CD4-positive, alpha-beta T cell treated with Interleukin-1 beta for 1 hour (primary cell): ENCODE measurements at places on chromosomes 4 and X.

GRCh38 chr4:62359441-62360155, 1159.5 kb downstream of the ADGRL3 start:
- no peak for DNase-seq

DNA sequence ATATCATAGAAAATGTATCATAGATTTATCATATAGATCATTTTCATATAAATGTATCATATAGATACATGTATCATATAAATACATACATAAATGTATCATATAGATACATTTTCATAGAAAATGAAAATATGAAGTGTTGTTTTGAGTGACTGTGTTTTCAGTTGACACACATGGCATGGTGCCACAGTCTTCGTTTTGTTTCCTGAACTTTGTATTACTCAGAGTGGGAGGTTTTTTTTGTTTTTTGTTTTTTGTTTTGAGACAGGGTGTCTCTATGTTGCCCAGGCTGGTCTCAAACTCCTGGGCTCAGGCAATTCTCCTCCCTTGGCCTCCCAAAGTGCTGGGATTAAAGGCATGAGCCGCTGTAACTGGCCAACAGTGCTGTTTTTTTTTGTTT, 3.9 kb downstream of the RBM10 start:
- DNase-seq: no peak

- DNase-seq: no peak
Observed at GRCh38 chr4:85573270-85573669, 98.3 kb downstream of the ARHGAP24 start.

- no peak for DNase-seq
Observed at GRCh38 chr4:76905521-76905920, 7.6 kb upstream of the SOWAHB start.

- no peak for DNase-seq
Observed at GRCh38 chrX:138723301-138723700, 11.8 kb upstream of the FGF13 start.
